ENCODE measurements at places on chromosomes 4 and X. TPM values are rescaled to one million over a fixed set of nuclear protein-coding genes. Genes with fewer than 3 reads are reported as not detected.

Gene XK
- total RNA-seq: 11.3 TPM

Gene GRIA3
- not detected for total RNA-seq

Gene RHOXF2
- total RNA-seq: not detected

- H3K4me1 ChIP-seq: peaks cover 57% of the 10 kb centered on the region
- H3K4me3 ChIP-seq: no peak overlapping the region
- H3K27ac ChIP-seq: no peak overlapping the region
- no peaks in the 10 kb centered on the region for H3K27me3 ChIP-seq
Observed at GRCh38 chr4:151429957-151430570, 21.1 kb downstream of the FHIP1A start.

DNA sequence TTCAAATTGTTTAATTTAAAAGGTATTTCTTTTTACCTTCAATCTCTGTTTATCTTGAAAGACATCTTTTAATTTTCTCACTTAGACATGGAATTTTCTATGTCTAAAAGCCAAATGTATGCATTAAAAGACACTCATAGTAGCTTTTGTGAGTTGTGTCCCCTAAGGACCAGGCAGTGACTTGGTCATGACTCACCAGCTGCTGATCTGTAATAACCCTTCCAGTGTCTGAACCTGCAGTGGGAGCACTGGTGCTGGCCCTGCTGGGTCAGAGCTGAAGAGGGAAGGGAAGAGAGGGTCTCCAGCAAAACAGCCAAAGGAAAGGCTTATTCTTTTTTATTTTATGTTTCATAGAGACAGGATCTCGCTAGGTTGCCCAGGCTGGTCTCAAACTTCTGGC, 31.1 kb upstream of the SH3D19 start:
- H3K27me3 ChIP-seq: no peaks in the 10 kb centered on the region
- H3K36me3 ChIP-seq: no peaks in the 10 kb centered on the region
- no peak overlapping the region for H3K4me3 ChIP-seq
- no peak overlapping the region for H3K27ac ChIP-seq

- H3K4me1 ChIP-seq: no peaks in the 10 kb centered on the region
- H3K4me3 ChIP-seq: no peak overlapping the region
- no peak for DNase-seq
- no peaks in the 10 kb centered on the region for H3K36me3 ChIP-seq
Observed at GRCh38 chr4:187632260-187632995, 363.1 kb upstream of the ZFP42 start.
